ENCODE measurements at places on chromosomes 13 and 19.

DNA sequence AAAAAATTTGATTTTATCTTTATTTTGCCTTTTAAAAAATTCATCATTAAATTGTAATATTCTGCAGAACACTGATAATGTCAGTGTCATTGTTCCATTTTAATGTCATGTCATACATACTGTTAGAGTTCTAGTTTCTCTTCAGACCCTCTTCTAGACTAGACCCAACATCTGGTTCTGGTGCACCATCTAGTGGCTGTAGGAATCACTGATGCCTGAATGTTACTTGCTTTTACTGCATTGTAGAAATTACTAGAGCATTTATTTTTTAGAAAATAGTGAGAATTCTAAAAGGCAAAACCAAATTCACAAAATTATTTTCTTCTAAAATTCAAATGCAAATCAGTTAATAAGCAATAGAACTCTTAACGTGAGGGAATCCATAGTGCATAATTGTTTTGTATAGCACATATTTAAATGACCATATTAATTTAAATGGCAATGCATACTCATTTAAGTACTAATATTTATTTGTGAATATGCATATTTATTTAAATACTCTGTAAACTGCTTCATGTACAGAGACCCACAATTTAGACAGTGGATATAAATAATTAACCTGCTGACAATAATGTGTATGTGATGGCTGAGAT lies 425.7 kb downstream of the KLF12 start:
- DNase-seq = peak; percentile 53

GRCh38 chr19:18439025-18439909 lies 1.3 kb upstream of the ISYNA1 start:
- DNase-seq = no peak

DNA sequence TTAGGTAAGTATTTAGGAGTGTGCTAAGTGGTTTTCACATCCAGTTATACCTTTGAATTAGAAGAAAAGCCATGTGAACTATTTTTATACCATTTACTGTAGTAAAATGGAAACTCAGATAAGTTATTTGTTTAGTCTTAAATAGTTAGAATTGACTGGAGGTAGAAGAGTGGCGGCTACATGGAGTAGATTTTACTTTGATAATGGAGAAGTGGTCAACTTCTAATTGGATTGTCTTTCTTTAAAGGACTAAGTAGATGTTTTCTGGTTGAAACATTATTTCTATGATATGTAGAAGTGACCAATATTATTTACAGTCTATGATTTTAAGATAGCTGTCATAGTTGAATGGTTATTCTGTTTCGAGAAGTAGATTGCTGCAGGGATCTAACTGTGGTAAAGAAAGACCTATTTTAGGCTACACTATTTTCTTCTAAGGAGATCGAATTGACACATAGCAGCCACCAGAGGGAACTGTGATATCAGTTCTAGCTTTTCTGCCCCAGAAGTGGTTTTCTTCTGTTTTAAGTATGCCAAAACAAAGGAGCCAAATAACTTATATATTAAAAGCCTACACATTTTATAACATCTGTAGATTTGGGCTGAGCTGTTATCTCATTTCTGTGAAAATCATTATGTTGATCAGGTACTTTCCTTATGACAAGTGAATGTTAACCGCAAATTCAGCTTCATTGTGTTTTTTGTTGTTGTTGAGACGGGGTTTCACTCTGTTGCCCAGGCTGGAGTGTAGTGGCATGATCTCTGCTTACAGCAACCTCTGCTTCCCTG lies 26.1 kb downstream of the ZMYM2 start:
- DNase-seq = no peak

DNA sequence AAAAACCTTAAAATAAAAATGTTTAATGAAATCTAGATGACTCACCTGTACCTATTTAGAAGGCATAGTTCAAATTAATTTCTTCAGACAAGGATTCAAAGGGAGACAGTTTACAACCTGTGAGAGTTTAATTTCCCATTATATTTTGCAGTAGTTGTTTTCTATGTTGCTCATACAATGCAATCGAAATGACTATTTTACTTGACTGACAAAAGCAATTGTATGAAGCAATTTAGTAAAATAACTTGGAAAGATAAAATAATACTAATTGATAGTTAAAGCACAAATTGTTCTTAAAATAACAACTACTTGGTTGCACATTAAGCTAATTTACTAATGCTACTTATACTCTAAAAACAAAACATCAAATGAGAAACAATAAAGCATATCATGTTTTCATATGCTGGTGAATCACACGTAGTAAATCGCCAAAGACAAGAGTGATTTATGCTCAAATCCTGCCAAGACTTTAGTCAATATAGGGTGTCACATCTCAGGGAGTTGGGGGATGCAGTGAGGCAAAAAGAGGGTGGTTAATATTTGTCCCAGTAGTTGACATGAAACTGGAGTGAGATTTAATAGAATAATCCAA lies 6.4 kb downstream of the DACH1 start:
- no peak for DNase-seq

DNA sequence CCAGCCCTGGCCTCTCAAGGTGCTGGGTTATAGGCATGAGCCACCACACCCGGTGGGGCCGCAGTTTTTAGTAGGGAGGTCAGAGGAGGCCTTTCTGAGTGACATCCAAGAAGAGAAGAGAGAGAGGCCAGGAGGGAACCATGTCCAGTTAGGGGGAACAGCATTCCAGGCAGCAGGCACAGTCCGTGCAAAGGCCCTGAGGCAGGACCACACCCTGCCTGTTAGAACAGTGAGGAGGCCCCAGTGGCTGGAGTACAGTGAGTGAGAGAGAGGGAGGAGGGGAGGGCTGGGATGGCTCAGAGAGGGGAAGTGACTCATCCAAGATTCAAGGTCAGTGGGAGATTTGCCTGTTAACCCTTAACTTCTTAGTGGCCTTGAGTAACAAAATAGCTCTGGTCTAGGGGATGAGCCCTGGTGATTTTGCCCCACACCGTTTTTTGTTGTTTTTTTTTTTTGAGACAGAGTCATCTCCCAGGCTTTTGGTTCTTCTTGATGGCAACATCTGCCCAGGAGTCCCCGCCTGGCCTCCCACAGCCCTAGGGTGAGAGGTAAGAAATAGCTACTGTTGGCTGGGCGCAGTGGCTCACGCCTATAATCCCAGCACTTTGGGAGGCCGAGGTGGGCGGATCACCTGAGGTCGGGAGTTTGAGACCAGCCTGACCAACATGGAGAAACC lies 2.7 kb upstream of the PLIN3 start:
- no peak for DNase-seq

DNA sequence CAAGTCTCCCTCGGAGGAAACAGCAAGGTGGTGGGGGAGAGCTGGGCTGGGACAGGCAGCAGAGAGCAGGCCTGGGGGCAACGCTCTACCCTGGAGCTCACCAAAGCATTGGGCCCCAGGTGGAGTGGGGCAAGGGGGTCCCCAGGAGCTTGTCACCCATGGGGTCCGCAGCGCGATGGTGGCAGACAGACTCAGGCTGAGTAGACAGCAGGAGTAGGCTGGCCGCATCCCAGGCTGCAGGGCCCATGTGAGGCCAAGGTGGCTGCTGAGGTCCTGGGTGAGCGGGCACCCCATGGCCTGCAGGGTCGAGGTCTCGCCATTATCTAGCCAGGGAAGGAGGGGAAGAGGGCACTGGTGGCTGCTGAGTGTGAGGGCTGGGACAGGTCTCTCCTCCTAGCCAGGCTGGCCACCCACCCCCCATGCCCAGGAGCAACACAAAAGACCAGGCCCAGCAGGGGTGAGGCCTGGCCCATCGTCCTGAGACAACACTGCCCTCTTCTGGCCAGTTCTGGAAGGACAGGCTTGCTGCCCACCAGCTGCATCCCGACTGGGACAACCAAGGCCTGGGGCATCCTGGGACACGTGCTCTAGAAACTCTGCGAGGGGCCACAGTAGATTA lies 33.1 kb downstream of the CEBPG start:
- peak; percentile 73 for DNase-seq

Measured in activated naive CD4-positive, alpha-beta T cell treated with anti-CD3 and anti-CD28 coated beads, Interleukin-2, amount 50 U/mL, for 16 hours (primary cell).